ENCODE measurements at places on chromosomes 16 and 17. TPM values are rescaled to one million over a fixed set of nuclear protein-coding genes. Genes with fewer than 3 reads are reported as not detected.
A peak's percentile ranks its signal among the peaks of the same experiment; 100 is the strongest.

- no peak overlapping the region for H3K4me3 ChIP-seq
- no peaks in the 10 kb centered on the region for H3K36me3 ChIP-seq
- peak overlapping the region; percentile 70 for H3K27ac ChIP-seq
- H3K4me1 ChIP-seq: peaks cover 7% of the 10 kb centered on the region
- no peak for DNase-seq
Measured at GRCh38 chr16:69822174-69822935, 60.2 kb downstream of the WWP2 start.

The CDH16 gene
- total RNA-seq: not detected

DNA sequence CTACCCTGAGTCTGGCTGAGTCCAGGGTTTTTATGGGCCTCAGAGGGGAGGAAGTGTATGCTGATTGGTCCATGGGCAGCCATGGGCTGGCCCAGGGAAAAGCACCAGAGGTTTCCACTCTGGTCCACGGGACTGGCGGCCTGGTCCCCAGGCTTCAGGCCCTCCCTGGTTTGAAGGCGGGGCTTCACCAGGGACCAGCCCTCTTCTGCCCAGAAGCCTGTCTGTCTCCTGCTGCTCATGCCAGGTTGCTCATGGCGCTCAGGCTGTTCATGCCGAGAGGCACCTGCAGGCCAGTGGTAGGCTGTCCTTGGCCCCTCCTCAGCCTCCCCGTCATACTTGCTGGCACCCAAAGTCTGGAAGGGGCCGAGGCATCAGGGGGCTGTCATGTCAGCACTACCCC lies 45.0 kb upstream of the CLEC19A start:
- no peaks in the 10 kb centered on the region for H3K27me3 ChIP-seq
- no peak for DNase-seq
- no peaks in the 10 kb centered on the region for H3K4me1 ChIP-seq
- H3K4me3 ChIP-seq: no peak overlapping the region

DNA sequence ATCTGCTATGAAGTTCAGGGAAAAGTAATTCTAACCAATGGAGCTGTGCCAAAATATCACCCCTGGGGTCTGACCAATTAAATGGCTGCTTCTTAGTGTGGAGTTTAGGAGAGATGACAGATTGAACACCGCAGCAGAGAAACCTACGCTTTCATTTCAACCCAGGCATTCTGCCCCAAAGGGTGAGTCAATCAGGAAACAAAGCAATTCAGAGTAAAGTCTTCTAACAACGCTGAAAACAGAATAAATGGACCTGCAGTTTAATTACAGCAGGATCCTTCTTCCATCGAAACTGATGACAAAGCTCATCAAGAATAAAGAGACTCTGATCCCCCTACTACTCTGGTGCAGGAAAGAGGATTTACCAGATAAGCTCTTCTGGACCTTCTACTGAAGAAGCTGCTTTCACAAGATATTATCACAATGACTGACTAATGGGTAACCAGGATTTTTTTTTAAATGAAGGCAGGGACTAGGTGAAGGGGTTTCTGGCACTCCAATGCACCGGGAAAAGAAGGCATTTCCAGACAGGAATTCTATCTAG lies 16.7 kb downstream of the RFFL start:
- no peak for DNase-seq
- no peaks in the 10 kb centered on the region for H3K27me3 ChIP-seq
- no peaks in the 10 kb centered on the region for H3K36me3 ChIP-seq

The SNAI3 gene
- total RNA-seq: not detected

DNA sequence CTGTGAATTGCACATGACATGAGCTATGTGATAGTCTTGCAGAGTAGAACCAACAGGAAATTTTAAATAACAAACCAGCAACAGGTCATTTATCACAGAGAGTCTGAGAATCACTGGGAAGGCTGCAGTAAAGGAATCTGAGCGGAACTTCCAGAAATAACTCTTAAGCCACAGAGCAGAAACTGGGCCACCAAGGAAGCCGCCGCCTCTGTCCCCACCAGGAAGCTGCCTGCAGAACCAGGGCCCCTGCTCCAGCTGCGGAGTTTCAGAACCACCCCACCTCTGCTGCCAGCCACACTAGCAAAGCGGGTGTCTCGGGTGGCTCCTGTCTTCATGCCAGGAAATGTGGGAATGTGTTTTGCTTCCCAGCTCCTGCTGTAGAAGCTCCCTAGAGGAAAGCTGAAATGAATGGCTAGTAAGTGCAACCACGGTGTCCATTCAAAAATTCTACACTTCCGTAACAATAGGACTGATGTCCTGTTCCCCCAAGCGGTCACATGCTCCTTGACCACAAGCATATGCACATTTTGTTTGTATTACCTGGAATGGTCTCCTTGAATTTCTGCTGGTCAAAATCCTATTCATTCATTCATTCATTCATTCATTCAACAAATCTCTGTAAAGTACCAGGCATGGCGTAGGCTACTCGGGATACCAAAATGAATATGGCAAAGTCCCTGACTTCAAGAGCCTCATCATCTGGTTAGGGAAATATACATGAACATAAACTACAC lies 7.7 kb upstream of the ITPRIPL2 start:
- H3K27me3 ChIP-seq: no peaks in the 10 kb centered on the region
- no peak for DNase-seq
- no peak overlapping the region for H3K4me3 ChIP-seq
- no peaks in the 10 kb centered on the region for H3K4me1 ChIP-seq
- H3K27ac ChIP-seq: no peak overlapping the region
- no peaks in the 10 kb centered on the region for H3K36me3 ChIP-seq

The KRT27 gene
- not detected for total RNA-seq

The MEAK7 gene
- total RNA-seq: 13.8 TPM

- H3K4me3 ChIP-seq: peak overlapping the region; percentile 60
- H3K27ac ChIP-seq: no peak overlapping the region
- H3K36me3 ChIP-seq: no peaks in the 10 kb centered on the region
- no peaks in the 10 kb centered on the region for H3K27me3 ChIP-seq
- H3K4me1 ChIP-seq: peaks cover 36% of the 10 kb centered on the region
- DNase-seq: no peak
Measured at GRCh38 chr16:1159973-1160772, 7.3 kb downstream of the CACNA1H start.

DNA sequence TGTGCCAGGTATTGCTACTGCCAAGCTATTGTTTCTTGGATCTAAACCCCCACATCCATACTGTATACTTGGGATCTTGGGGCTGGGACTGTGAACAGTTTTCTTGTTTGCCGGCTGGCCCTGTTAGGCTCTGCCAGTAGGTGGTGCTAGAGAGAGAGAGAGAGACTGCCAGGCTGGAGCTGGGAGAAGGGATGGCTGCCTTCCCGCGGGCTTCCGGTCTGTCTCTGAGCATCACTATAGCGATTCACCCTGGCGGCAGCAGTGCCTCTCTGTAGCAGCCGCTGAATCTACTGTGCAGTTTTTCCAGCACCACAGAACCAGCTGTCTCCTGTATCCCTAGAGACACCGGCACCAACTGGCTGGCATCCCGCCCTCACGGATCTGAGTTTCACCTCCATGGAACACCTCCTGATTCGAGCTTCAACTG lies 201.2 kb downstream of the UTP18 start:
- H3K36me3 ChIP-seq: no peaks in the 10 kb centered on the region
- H3K4me1 ChIP-seq: no peaks in the 10 kb centered on the region
- no peak overlapping the region for H3K27ac ChIP-seq
- no peak for DNase-seq
- no peak overlapping the region for H3K4me3 ChIP-seq

GRCh38 chr17:72467841-72468653 lies 347.2 kb downstream of the SOX9 start:
- DNase-seq: no peak
- no peaks in the 10 kb centered on the region for H3K4me1 ChIP-seq
- no peaks in the 10 kb centered on the region for H3K27me3 ChIP-seq
- no peaks in the 10 kb centered on the region for H3K36me3 ChIP-seq

DNA sequence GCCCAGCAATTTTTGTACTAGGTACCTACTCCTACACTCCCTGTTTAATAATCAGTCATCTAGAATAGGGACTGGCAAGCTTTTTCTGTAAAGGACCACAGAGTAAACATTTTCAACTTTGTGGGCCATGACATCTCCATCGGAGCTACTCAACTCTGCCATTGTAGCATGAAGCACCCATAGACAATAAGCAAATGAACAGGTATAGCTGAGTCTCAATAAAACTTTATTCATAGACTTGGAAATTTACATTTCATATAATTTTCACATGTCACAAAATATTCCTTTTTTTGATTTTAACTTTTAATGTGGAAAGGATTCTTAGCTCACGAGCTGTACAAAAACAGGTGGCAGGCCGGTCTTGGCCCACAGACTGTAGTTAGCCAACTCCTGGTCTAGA lies 345.8 kb downstream of the SOX9 start:
- H3K36me3 ChIP-seq: no peaks in the 10 kb centered on the region
- no peak for DNase-seq
- no peak overlapping the region for H3K4me3 ChIP-seq
- no peak overlapping the region for H3K27ac ChIP-seq

DNA sequence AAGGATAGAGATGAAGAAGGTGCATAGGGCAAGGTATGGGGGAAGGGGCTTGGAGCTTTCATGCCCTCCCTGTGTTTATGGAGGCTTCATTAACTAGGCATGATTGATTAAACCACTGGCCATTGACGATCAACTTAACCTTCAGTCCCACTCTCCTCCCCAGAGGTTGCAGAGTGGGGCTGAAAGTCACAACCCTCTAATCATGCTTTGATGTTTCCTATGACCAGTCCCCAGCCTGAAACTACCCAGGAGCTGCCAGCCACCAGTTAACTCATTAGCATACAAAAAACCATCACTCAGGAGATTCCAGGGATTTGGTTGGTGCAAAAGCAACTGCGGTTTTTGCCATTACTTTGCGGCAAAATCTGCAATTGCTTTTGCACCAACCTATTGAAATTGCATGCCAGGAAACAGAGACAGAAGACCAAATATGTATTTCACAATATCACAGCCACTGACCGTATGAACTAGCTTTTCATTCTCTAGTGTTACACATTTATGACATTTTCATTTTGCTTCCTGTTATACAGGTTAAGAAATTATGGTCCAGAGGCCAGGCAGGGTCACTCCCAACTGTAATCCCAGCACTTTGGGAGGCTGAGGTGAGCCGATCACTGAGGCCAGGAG lies 5.4 kb downstream of the GFOD2 start:
- H3K27ac ChIP-seq: no peak overlapping the region
- H3K36me3 ChIP-seq: no peaks in the 10 kb centered on the region
- no peak overlapping the region for H3K4me3 ChIP-seq
- DNase-seq: no peak
- H3K27me3 ChIP-seq: no peaks in the 10 kb centered on the region

DNA sequence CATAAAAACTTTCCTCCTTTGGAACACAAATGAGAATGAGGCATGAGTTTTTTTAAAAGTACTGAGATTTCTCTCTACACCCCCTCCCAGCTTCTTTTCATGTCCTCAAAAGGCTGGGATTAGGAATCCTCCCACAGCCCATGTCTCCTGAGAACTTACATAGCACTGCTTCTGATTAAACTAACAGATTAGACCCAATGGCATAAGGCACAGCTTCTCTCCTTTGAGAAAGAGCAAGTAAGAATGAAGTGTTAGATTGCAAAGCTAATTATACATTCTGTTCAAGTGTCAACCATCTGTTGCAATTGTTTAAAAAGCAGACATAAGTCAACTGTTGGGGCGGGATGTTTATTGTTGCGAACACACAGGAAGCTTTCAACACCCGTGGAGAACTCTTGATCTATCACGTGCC lies 715.1 kb downstream of the CDH11 start:
- H3K27me3 ChIP-seq: no peaks in the 10 kb centered on the region
- no peaks in the 10 kb centered on the region for H3K36me3 ChIP-seq
- H3K27ac ChIP-seq: no peak overlapping the region
- H3K4me1 ChIP-seq: peaks cover 9% of the 10 kb centered on the region
- no peak overlapping the region for H3K4me3 ChIP-seq

The BIRC5 gene
- total RNA-seq: 0.14 TPM

DNA sequence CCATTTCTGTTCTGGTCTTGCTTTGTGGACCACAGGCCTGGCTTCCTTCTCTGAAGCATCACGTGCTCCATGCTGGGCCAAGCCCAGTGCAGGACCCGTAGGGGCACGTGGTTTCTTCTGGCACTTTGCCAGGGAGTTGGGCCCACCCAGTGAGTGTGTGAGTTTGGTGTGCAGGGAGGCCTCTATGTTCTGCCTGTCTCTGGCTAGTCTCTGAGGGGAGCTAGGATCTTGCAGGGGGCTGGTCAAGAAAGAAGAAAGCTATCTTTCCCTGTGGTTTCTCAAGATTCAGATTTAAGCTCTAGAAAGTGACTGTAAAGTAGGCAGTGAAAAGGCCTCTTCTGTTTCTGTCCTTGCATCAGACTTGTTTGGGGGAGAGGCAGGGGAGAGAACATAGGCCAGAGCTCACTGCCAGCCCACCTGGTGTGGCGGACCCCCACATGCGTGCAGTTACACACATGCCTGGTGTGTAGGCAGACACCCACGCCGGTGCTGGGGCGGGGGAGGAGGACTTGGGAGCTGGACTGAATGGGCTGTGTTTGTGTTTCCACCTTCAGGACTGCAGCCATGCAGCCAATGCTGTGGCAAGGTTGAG lies 11.8 kb downstream of the LASP1 start:
- peaks cover 19% of the 10 kb centered on the region for H3K36me3 ChIP-seq
- H3K27me3 ChIP-seq: no peaks in the 10 kb centered on the region
- H3K4me3 ChIP-seq: peak overlapping the region; percentile 34

The KRT28 gene
- not detected for total RNA-seq

DNA sequence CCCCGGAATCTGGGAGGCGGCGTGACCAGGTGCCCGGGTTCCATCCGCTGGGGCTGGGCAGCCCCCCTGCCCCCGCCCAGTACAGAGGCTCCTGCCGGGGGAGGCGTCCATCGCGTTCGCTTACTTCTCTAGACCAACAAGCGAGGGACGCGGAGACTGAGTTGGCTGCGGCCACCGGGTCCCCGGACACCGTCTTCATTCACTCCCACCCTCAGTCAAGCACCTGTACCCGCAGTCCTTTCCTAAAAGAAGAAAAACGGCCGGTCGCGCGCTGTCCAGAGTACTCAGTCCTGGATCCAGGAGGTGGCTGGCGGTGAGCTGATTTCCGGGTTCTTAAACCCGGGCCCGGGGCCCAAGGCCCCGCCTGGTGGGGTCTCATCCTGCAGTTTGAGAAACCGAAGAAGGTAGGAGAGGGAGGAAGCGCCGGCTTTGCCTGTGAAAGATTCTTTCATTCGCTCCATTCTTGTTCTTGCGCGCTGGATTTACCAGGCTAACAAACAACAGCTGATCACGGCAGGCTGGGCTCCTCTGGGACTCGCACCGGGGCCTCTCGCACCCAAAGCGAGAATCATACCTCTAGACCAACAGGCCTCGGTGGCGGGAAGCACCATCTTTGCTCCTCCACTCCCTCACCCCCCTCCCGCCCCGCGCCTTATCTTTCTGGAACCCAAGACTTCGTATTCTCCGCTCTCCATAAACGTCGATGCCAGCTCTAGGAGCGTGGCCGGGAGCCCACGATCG lies 17.4 kb upstream of the OR1F1 start:
- H3K36me3 ChIP-seq: no peaks in the 10 kb centered on the region
- no peak for DNase-seq
- peaks cover 29% of the 10 kb centered on the region for H3K27me3 ChIP-seq
- H3K27ac ChIP-seq: no peak overlapping the region
- H3K4me3 ChIP-seq: peak overlapping the region; percentile 53

The TNRC6C gene
- 41.1 TPM for total RNA-seq

DNA sequence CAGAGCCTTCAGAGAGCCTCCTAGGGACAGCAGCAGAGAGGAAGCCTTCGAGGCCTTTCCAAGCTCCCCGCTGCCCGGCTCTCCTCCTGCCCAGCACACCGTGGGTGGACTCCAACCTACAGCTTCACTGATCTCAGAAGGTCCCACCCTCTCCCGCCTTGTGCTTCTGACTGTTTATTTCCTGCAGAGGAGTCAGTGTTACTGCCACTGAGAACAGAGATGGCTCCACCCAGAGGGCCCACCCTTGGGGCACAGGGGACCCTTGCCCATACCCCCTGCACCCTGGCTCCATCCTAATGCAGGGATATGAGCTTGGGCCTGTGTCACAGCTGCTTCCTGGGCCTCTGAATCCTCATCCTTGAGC lies 52.8 kb upstream of the TOB1 start:
- H3K4me1 ChIP-seq: peaks cover 24% of the 10 kb centered on the region
- H3K27ac ChIP-seq: peak overlapping the region; percentile 54
- no peak overlapping the region for H3K4me3 ChIP-seq
- H3K36me3 ChIP-seq: no peaks in the 10 kb centered on the region

Measured in thoracic aorta (tissue), 2 donors.